ENCODE measurements at places on chromosomes 7 and 10.

- DNase-seq = no peak
Measured at GRCh38 chr7:134042307-134042706, 84.8 kb upstream of the LRGUK start.

DNA sequence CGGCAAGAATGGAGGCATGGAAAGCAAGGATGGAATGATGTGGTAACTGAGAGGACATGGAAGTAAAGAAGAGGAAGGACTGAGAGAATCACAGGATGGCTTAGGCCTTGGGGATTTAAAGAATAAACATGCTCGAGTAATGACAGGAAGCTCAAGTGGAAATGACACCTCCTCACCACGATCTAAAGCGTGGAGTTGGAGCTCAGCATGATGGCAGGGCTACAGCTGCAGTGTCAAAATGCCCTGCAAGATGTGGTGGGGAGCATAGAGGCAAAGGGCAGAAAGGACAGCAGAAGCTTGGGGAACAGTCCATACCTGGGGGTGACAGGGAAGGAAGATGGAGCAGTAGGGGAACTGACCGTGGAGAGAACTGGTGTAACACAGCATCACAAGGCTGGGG is 229.5 kb upstream of the PLXNA4 start:
- DNase-seq = no peak

DNA sequence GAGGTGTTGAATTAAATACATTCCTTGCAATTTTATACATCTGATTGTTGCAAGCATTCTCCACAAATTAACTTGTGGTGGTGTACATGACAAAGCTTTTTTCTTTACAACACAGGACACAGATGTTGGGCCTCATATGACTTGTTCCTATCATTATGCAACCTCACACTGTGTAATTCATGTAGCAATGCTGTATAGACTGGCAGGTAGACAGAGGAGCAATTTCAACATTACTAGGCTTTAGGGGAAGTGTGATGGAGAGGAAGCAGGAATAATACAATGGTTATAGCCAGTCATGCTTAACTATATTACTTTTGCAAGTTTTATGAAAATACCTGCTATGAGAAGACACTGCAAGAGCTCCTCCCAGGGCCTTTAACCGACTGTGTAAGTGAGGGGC is 832.1 kb downstream of the CNTNAP2 start:
- no peak for DNase-seq

GRCh38 chr7:1608318-1608717 is 38.5 kb upstream of the PSMG3 start:
- no peak for DNase-seq

DNA sequence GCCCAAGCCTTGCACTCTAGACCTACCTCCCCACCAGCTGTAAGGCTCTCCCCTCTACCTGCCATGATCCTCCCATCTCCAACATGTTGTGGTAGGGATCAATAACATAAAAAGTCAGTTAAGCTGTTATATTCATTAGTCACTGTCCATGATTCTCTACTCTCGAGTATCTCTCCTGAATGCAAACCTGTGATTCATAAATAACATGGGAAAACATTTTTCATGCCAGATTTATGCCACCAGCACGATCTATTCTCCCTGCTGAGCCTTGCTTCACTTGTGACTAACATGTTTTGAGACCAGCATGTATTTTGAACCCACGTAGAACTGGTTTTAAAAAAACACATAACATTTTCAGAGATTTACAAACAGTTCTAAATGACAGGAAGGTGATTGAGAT is 30.3 kb downstream of the TMEM168 start:
- no peak for DNase-seq

All from stimulated activated CD8-positive, alpha-beta memory T cell treated with anti-CD3 and anti-CD28 coated beads, Interleukin-4, amount 100 ng/mL, for 4 hours (primary cell).